ENCODE measurements at places on chromosomes 3 and 15.

- no peak for DNase-seq
Observed at GRCh38 chr15:29638781-29639180, 183.5 kb downstream of the TJP1 start.

DNA sequence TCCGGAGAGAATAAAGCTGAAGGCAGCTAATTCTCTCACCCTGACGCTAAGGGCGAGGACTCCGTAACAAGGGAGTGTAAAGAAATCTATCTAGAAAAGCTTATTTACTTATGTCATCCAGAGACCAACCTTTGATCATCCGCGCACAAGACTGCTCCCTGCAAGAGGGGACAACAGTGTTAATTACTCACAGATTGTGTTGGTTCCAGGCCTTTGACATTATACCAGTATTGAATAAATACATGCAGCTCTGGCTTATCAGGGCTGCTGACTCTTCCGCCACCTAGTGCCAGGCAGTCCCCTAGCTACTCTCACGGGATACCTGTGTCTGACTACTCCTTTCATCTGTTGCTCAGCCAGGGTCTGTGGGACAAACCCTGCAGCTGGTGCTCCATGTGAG, 211.7 kb downstream of the DTWD1 start:
- DNase-seq, result peak; percentile 52

GRCh38 chr3:192299921-192300320, 427.4 kb downstream of the FGF12 start:
- DNase-seq, result no peak

GRCh38 chr15:36284911-36285310, 294.5 kb upstream of the CDIN1 start:
- no peak for DNase-seq

GRCh38 chr15:91268510-91268909, 168.5 kb downstream of the SV2B start:
- peak; percentile 46 for DNase-seq
